Amygdala (tissue), 56 donors: ENCODE measurements at places on chromosomes 2 and 18.

DNA sequence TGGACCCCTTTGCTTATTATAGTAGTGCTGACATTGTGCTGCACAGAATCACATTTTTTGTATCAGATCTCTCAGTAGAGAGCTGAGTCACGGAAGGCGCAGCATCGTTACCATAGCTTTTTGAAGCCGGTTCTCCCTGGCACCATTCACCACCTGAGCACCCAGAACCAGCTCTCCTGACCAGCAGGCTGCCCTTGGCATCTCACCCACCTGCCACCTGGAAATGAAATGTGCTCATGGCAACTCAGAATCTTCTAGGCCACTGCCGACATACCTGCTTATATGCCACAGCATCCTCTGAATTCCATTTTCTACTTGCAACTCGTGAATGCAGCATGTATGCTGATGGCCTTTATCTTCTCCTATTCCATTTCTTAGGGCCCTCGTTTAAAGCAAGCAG lies 62.7 kb downstream of the COA5 start:
- no peak for DNase-seq

- DNase-seq: no peak
Observed at GRCh38 chr2:95376311-95377215, 25.9 kb upstream of the FAHD2A start.

- no peak for DNase-seq
Observed at GRCh38 chr2:195370167-195370943, 286.7 kb upstream of the SLC39A10 start.

GRCh38 chr18:56973487-56973886 lies 173.4 kb upstream of the BOD1L2 start:
- no peak for DNase-seq

DNA sequence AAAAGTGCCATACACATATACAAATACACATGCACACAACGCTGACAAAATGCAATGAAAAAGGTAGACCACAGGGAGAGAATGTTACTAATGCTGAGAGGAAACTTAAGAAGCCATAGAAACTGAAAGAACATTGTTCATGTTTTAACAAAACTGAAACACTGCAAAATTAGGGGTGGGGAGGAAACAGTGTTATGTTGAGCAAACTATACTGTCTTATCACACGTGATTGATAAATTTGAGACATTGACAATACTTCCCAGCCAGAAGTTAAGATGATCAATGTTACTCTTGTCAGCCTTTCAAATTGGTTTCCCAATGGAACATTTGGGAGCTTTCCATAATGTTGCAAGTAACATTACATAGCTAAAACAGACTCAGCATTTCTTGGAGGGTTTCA lies 165.5 kb downstream of the L3MBTL4 start:
- no peak for DNase-seq

DNA sequence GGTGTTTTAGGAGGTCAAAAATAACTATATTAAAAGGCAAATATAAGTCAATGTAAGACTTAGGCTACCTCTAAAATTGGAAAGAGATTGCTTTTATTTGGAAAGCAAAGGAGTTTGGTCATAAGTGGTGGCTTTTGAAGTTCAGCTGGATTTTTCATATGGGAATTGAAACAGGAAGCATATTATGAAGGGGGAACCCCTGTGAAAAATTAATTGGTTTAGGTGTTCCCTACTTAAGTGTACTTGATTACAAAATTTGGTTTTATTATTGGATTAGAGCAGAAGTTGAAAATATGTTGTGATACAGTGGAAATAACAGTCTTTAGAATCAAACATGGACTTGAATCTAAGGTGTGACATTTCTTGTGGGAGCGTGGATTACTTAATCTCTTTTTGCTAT lies 121.4 kb upstream of the TTC27 start:
- DNase-seq: no peak

- DNase-seq: no peak
Observed at GRCh38 chr2:15031745-15032240, 399.3 kb downstream of the LRATD1 start.

DNA sequence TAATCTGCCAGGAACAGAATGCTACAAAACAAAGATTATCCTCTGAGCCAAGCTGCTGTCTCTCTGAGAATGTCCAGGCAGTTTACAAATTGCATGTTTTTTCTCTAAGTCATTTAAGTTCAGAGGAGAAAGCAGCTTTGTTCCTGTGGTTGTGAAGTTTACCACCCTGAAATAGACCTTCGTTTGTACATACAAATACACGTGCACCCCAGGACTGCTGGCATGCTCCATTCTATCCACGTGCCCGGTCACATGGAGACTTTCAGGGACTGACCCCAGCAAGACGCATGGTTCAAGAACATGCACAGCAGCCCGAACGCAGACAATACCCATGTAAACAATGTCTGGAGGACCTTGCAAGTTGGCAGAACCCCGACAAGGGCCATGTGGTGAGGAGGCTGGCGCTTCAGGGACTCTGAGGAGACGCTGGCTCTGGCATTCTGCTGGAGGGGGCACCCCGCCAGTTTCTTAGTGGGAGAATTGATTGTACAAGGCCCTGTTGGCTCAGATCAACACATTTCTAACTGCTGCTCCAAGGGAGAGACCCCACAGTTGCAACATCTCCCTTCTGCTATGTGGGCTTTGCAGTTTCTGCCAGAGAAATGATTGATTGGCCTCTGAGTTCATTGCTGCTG lies 33.3 kb downstream of the FAM178B start:
- no peak for DNase-seq
